Dermis lymphatic vessel endothelial cell (primary cell): ENCODE measurements at places on chromosomes 7 and 10. TPM values are rescaled to one million over a fixed set of nuclear protein-coding genes. Genes with fewer than 3 reads are reported as not detected.

Gene FXYD4
- not detected in 2 replicates for total RNA-seq

Gene PTF1A
- not detected in 2 replicates for total RNA-seq

Gene TLX1
- not detected in 2 replicates for total RNA-seq

Gene BLVRA
- total RNA-seq, result 22.3 and 22.8 TPM in 2 replicates

Gene CYP2C19
- not detected in 2 replicates for total RNA-seq

Gene TMEM236
- 0.17 and 0.43 TPM in 2 replicates for total RNA-seq

Gene PILRA
- total RNA-seq, result 0.17 and 0.22 TPM in 2 replicates

Gene FAM25C
- total RNA-seq, result not detected in 2 replicates

Gene INMT
- not detected in 2 replicates for total RNA-seq

Gene TMEM270
- not detected in 2 replicates for total RNA-seq

Gene EPO
- total RNA-seq, result not detected in 2 replicates

Gene MYH16
- total RNA-seq, result not detected in 2 replicates

Gene CCDC7
- total RNA-seq, result 9.0 and 9.3 TPM in 2 replicates

Gene CALML3
- total RNA-seq, result not detected in 2 replicates

Gene USP54
- total RNA-seq, result 5.1 and 6.8 TPM in 2 replicates

Gene ITGA8
- total RNA-seq, result 2.4 and 10.9 TPM in 2 replicates

Gene CNNM1
- total RNA-seq, result under 0.01 TPM in 2 replicates

Gene C10orf143
- 0.69 and 1.2 TPM in 2 replicates for total RNA-seq

Gene LRRN3
- not detected in 2 replicates for total RNA-seq

Gene CHST15
- 73.1 and 158 TPM in 2 replicates for total RNA-seq

Gene SPDYE18
- total RNA-seq, result 0.26 and 0.43 TPM in 2 replicates

Gene CALN1
- 0.09 and 2.4 TPM in 2 replicates for total RNA-seq

Gene KLF14
- total RNA-seq, result not detected in 2 replicates

Gene ACHE
- 2.2 and 5.1 TPM in 2 replicates for total RNA-seq

Gene GALNT17
- total RNA-seq, result not detected in 2 replicates

Gene SRRM3
- total RNA-seq, result 1.7 and 2.8 TPM in 2 replicates
